ENCODE measurements at places on chromosomes 11 and 22. TPM values are rescaled to one million over a fixed set of nuclear protein-coding genes. Genes with fewer than 3 reads are reported as not detected.

Gene GAS2L1
- 25.0 TPM for total RNA-seq

Gene TSKU
- 64.0 TPM for total RNA-seq

Gene FAM227A
- total RNA-seq, result 0.43 TPM

Gene TRIM77
- not detected for total RNA-seq

Gene USP2
- 10.4 TPM for total RNA-seq

Gene SCGB1C1
- total RNA-seq, result not detected

Gene CHCHD10
- total RNA-seq, result 68.7 TPM

Gene MRGPRX3
- not detected for total RNA-seq

Gene PIM3
- 29.9 TPM for total RNA-seq

Gene CABP4
- total RNA-seq, result 2.2 TPM

Gene GNG3
- total RNA-seq, result not detected

Gene APOBEC3F
- 9.8 TPM for total RNA-seq

Gene ALG9
- 21.8 TPM for total RNA-seq

Gene MISFA
- 1.4 TPM for total RNA-seq

Gene NNMT
- total RNA-seq, result 647 TPM

Gene SERPING1
- total RNA-seq, result 501 TPM

Gene GUCY1A2
- total RNA-seq, result 34.1 TPM

Gene SPTY2D1
- 12.1 TPM for total RNA-seq

Gene OR8D4
- total RNA-seq, result not detected

Gene ACR
- 2.6 TPM for total RNA-seq

Gene PATE4
- total RNA-seq, result not detected

Gene FAM180B
- 3.4 TPM for total RNA-seq

Gene NTM
- total RNA-seq, result 8.2 TPM

Gene KCTD14
- total RNA-seq, result 0.38 TPM

Gene MPZL3
- total RNA-seq, result 1.6 TPM

Gene IFITM10
- 1.4 TPM for total RNA-seq

Gene A4GALT
- 59.8 TPM for total RNA-seq

Gene SLC6A5
- total RNA-seq, result not detected

Gene B3GAT1
- total RNA-seq, result not detected

Gene E2F8
- 0.19 TPM for total RNA-seq

Gene SDHD
- 84.5 TPM for total RNA-seq

Gene MMP7
- total RNA-seq, result not detected

Gene SPI1
- 47.0 TPM for total RNA-seq

Gene RFPL1
- not detected for total RNA-seq

Gene SYCE3
- total RNA-seq, result not detected

Gene MFRP
- total RNA-seq, result not detected

Gene GTSE1
- total RNA-seq, result 0.48 TPM

Gene BCO2
- 3.8 TPM for total RNA-seq

Gene SCO2
- 2.6 TPM for total RNA-seq

Gene RBFOX2
- 114 TPM for total RNA-seq

Gene OR8K1
- total RNA-seq, result not detected

Gene KRTAP5-10
- not detected for total RNA-seq

Gene SNX19
- total RNA-seq, result 62.1 TPM

Gene USP35
- 14.1 TPM for total RNA-seq

Gene IRF7
- total RNA-seq, result 16.4 TPM

Gene ZNF70
- 7.7 TPM for total RNA-seq

Gene SUSD2
- 11.9 TPM for total RNA-seq

Gene POU2AF2
- not detected for total RNA-seq

Gene TMEM9B
- total RNA-seq, result 26.1 TPM

Gene METTL15
- total RNA-seq, result 17.6 TPM

Measured in posterior vena cava (tissue), 2 donors.